ENCODE measurements at places on chromosomes 2 and 18.

GRCh38 chr2:112018846-112019245, 36.2 kb upstream of the TMEM87B start:
- no peak for DNase-seq

DNA sequence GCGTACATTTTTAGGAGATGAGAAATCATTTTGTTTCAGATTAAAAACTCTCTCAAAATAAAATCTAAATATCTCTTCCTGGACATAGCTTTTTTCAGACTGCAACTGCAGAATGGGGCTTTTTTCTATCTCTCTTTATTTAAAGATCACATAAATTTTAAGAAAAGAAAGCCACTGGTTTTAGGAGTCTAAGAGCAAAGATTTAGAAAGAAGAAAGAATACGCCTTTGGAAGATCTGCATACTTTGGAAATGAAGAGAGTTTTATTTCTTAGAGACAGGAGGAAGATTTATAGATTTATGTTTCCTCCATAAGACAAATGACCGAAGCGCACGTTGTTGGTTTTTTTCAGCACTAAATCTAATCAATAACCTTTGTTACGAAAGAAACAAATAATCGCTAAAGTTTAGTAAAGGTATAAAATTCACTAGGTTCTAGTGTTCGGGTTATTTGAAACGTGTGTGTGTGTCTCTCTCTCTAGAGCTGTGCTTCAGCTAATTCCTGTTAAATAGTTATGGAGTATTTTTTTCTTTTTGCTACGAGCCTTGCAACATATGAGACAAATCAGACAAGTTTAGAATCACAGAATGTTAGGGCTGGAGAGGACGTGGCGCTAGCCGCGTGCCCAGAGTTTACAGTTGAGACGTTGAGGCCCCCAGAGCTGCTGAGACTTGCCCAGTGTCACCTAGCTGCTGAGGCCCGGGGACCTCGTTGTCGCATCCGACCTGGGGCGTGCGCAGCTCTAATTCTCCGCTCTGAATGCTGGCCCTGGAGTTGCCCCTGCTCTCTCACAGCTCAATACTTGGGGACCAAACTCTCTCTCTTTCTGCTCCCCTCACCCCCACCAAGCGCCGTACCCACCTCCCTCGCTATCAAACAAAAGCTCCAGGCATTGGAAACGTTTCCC, 69.9 kb downstream of the CTAGE1 start:
- no peak for DNase-seq

DNA sequence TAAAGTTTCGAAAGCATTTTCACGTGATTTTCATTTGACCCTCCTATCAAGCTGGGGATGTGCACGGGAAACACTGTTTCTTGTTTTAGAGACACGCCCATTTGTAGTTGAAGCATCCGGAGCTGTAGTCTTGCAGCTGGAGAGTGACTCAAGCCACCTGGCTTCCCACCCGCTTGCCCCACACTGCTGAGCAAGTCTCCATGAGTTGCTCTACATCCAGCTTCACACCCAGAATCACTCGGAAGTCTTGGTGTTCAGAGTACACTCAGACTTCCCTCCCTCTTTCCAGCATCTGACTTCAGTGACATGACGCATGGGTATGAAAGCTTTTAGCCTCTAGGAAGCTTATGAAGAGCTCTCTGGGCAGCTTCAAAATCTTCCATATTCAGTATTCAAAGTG, 262.4 kb downstream of the NBAS start:
- no peak for DNase-seq

DNA sequence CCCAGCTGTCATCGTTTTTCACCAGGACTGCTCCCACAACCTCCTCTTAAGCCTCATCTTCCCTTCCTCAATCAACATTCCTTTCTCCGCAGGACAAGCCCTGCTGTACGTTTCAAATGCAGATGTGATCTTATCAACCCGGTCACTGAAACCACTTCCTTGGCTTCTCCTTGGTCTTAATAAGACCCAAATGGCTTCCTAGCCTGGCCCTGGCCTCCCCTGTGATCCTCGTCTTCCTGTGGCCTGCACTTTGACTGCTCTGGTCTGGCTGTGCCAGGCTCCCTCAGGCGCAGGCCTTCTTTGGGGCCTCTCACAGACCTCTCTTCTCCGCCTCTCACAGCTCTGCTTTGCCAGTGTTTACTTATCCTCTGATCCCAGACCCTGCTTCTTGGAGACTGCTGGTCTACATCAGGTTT, 4.7 kb upstream of the ADNP2 start:
- no peak for DNase-seq

DNA sequence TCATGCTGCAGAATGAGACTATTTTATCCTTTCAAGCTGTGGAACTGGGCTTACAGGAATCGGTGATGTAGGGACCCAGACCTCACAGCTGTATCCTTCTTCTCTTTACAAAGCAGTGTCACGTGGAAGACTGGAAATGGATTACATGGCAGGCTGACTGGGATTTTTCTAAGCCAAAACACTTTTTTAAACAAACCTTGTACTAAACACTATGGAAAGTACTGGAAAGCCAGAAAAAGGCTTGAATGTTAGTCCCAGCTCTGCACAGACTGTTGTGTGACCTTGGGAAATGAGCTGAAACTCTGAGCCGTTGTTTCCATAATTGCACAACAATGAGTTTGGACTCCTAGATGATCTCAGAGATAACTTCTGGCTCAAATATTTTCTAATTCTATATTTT, 7.6 kb upstream of the ADAM23 start:
- no peak for DNase-seq

DNA sequence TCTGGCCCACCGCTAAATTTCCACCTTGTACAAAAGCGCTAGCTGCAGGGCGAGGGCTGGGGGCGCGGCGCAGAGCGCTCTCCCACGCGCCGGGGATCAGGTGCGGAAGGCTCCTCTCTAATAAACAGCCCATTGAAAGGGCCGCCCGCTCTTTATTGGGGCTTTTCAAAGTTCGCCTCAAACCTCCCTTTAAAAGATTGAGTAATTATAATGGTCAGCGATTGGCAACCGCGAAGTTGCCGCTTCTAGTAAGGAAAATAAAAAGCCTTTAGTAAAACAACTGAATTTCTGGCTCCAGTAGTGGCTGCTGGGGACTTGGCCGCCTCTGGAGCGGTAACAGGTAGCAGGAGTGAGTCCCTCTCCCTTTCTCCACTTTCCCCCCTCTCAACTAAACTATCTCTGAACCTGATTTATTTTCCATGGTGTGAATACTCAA, 755 bp downstream of the NEUROD1 start:
- no peak for DNase-seq

DNA sequence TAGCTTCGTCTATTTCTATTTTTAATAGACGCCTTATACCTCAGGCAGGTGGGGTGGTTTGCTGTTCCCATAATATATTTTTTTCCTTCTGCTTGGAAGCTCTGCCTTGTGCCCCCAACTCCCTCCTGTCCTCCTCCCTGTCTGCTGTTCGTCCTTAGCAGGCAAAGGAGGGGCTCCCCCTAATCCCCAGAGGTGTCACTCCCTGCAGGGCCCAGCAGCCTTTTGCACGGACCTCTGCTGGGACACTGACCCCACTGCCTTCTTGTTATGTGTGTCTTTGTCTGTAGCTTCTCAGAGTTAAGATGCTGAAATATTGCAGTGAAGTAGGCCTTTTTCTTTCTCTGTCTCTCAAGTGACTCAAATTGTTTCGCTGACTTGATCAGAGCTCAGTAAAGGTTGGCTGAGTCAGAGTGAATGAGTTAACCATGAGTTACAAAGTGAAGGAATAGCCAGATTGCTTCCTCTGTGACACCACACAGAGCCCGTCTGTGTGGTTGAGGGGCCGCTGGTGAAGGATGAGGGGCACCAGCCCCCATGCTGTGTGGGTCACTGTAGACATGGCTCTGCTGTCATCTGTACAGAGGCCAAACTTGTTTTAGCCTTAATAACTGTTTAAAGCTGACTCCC, 47.7 kb downstream of the PRKCE start:
- no peak for DNase-seq

DNA sequence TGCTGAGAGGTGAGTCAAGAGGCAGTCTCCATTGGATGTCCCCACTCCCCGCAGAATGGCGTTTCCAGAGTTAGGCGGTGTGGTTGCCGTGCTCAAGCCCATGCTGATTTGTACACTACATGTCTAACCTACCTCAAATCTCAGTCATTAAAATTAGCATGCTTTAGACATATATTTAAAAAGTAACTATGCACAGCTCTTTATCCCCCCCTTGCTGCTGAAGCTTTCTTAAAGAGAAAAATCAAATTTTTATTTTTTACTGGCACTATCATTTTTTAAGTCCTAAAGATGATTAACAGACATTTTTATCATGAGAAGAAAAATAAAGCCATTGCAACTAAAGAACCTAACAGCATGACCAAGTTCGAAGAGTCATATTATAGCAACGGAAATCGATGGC, 42.9 kb downstream of the BOLA3 start:
- DNase-seq: no peak

GRCh38 chr2:10271946-10272345, 30.8 kb upstream of the HPCAL1 start:
- no peak for DNase-seq

- DNase-seq: no peak
These were observed at the start of gene RIT2 for GRCh38 chr18:43115076-43115921. Gene RIT2, minus strand, starts transcription at chr18:43115685.

GRCh38 chr2:108637304-108637669, 82.0 kb upstream of the RANBP2 start:
- no peak for DNase-seq

GRCh38 chr18:26526128-26526965, 22.0 kb downstream of the KCTD1 start:
- no peak for DNase-seq

GRCh38 chr2:228181098-228182019, at the start of gene SPHKAP:
Gene SPHKAP, minus strand, starts transcription at chr2:228181687. Its CDS starts 89 bp downstream, at chr2:228181598.
- DNase-seq: no peak

DNA sequence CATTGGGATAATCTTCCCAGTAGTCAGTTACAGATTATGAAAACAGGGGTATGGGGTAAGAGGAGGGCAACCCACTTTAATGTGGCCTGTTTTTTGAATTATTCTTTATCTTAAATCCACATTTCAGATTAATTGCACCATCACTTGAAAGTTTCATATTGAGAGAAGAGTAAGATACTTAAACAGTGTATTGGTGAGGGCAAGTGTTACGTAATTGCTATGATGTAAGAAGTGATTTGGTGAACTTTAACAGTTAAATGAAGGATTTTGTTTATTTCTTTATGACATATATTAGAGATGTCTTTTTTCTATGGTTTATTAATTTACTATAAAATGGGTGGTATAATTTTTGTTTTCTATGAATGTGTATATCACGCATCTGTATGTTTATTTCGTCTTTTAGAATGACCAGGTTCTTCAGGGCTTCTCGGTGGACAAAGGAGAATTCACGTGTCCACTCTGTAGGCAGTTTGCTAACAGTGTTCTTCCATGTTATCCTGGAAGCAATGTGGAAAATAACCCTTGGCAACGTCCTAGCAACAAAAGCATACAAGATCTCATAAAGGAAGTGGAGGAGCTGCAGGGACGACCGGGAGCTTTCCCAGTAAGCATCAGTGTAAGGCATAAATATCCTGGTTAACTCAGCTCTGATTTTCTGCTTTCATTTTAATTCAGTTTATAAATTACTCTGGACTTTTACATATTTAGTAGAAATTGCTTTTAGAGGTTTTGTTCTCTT, 171.2 kb upstream of the MYO3B start:
- no peak for DNase-seq
